SK-N-SH (cell line): ENCODE measurements at places on chromosomes 7 and 10.

- no peaks in the 10 kb centered on the region; the same call in 1 of the 2 replicates for H3K4me1 ChIP-seq
- no peaks in the 10 kb centered on the region; the same call in 1 of the 2 replicates for H3K27me3 ChIP-seq
- H3K4me3 ChIP-seq, result peak overlapping the region; percentile 74
- H3K36me3 ChIP-seq, result no peaks in the 10 kb centered on the region
Measured at GRCh38 chr7:55887821-55888247, 578 bp downstream of the ZNF713 start.

- H3K4me3 ChIP-seq, result no peak overlapping the region; the same call in 1 of the 2 replicates
- DNase-seq, result no peak
- no peaks in the 10 kb centered on the region for H3K36me3 ChIP-seq
- no peaks in the 10 kb centered on the region for H3K4me1 ChIP-seq
Measured at GRCh38 chr7:141442781-141443180, 108.4 kb upstream of the AGK start.

GRCh38 chr10:49010865-49011264 is 71.2 kb upstream of the LRRC18 start:
- H3K27me3 ChIP-seq, result no peaks in the 10 kb centered on the region
- no peak overlapping the region for H3K4me3 ChIP-seq
- DNase-seq, result no peak
- H3K27ac ChIP-seq, result no peak overlapping the region
- peaks cover 26% of the 10 kb centered on the region; the same call in 1 of the 2 replicates for H3K4me1 ChIP-seq

- H3K27ac ChIP-seq, result no peak overlapping the region
- no peaks in the 10 kb centered on the region for H3K27me3 ChIP-seq
- H3K36me3 ChIP-seq, result no peaks in the 10 kb centered on the region
- no peak for DNase-seq
- H3K4me1 ChIP-seq, result no peaks in the 10 kb centered on the region
Measured at GRCh38 chr7:125526958-125527357, 597.3 kb upstream of the POT1 start.

GRCh38 chr7:77913977-77914607 is 115.5 kb downstream of the PHTF2 start:
- H3K4me3 ChIP-seq, result no peak overlapping the region
- no peak for DNase-seq
- peaks cover 5% of the 10 kb centered on the region for H3K36me3 ChIP-seq
- no peaks in the 10 kb centered on the region for H3K27me3 ChIP-seq

GRCh38 chr10:47095211-47095610 is 184.0 kb downstream of the PTPN20 start:
- no peaks in the 10 kb centered on the region for H3K4me1 ChIP-seq
- H3K27me3 ChIP-seq, result no peaks in the 10 kb centered on the region
- H3K4me3 ChIP-seq, result no peak overlapping the region
- no peak overlapping the region for H3K27ac ChIP-seq

DNA sequence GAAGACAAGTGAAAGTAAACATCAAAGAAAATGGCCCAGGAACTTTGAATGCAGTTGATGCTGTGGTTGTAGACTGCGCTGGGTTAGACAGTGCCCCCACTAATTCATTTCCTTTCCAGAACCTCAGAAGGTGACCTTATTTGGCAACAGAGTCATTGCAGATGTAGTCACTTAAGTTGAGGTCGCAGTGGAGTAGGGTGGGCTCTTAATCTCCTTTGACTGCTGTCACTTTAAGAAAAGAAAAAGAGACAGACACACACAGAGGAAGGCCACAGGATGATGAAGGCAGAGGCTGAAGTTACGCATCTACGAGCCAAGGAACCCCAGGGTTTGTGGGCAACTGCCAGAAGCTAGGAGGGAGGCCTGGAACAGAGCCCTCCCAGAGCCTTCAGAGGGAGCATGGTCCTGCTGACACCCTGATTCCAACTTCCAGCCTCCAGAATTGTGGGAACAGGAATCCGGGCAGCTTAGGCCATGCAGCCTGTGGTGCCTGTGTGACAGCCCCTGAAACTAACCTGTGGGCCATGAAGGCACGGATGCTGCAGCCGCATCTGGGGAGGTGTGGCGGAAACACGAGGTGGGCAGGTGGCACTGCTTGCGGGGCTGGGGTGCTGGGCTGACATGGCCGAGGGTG is 107.6 kb downstream of the PRKAG2 start:
- no peaks in the 10 kb centered on the region for H3K36me3 ChIP-seq
- H3K4me3 ChIP-seq, result no peak overlapping the region

DNA sequence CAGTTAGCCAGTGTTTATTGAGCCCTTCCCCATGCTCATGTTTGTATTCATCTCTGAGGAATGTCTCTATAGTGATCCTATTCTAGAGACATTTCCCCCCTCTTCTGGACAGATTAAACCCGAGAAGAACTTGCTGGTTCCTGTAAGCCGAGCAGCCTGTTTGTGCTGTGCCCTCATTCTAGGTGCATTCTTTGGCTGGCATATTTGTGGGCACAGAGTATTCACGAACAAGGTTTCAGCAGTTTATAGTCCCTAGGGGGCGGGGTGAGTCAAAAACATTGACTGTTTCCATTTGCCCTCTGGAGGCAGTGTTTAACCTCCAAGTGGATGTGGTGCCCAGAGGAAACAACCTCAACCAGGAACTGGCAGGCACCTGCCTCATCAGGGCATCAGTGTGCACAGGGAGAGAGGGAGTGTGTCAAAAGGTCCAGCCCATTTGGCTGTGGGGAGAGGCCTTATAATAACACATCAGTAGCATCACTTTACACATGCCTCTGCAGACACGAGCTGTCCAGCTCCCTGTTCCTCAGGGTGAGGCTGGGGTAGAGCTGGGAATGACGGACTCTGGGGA is 273.3 kb upstream of the LRGUK start:
- H3K27me3 ChIP-seq, result no peaks in the 10 kb centered on the region
- no peak overlapping the region for H3K4me3 ChIP-seq
- peaks cover 30% of the 10 kb centered on the region for H3K4me1 ChIP-seq
- peak; percentile 72 for DNase-seq

DNA sequence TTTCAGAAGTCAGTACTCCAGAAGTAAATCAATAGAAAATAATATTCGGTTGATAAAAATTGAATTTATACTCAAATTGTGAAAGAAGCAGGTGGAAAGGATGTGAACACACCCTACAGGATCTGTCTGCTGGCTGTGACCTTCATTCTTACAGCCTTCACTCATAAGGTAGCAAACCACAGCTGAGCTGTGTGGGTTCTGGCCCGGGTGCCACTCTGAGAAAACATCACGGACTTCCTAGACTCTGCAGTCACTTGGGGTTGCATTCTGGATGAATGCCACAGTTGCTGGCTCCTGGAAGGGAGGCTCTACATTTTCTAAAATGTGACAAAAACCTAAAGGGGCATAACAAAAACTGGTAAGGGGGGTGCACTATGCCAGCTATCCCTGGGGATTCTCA is 36.0 kb upstream of the ABLIM1 start:
- H3K36me3 ChIP-seq, result no peaks in the 10 kb centered on the region
- DNase-seq, result no peak
- no peaks in the 10 kb centered on the region for H3K27me3 ChIP-seq

DNA sequence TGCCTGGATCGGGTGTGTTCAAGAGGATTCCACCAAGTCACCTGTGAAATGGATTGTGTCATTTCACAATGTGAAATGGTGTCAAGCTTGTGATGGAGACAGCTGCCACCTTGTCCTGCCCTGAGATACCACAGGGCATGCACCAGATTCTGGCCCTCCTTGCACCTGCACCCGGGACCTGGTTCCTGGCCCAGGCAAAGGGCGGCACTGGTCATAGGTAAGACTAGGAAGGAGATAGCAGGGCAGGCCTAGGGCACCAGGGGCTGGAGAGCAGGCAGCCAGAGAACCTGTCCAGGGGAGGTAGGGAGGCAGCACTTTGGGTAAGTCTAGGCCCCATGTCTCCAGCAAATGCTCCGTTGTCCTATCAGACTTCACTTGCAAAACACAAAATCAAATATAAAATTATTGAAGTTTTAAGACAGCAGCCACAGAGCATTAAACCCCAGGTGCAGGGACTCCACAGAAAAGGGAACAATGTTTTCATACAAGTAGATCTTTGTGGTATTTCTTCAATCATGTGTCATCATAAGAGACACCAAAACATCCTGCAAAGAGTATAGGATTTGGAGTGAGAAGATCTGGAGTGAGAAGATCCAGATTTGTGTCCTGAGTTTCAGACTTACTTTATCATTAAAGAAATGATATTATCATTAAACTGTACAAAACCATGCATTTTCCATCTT is 22.7 kb upstream of the ZNF800 start:
- H3K36me3 ChIP-seq, result no peaks in the 10 kb centered on the region
- H3K4me1 ChIP-seq, result no peaks in the 10 kb centered on the region
- H3K27me3 ChIP-seq, result no peaks in the 10 kb centered on the region
- no peak overlapping the region for H3K4me3 ChIP-seq
- H3K27ac ChIP-seq, result no peak overlapping the region
- no peak for DNase-seq

DNA sequence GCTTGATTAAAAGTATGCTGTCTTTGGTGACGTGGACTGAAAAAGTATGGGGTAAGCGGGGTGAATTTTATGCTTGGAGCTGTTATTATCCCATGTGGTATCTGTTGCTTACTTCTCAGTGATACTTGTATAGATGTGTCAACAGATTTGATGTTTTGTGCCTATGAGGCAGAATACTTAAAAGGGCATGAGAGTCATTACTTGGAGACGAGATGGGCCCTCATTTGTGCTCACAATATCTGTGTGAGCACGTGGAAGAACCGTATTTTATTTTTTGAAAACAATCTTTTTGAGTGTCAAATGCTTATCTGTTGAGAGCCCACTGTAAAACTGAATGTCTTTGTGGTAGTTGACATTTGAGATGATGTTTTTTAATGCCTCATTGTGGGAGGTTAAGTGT is 281.9 kb downstream of the EXOC4 start:
- H3K4me3 ChIP-seq, result no peak overlapping the region
- no peaks in the 10 kb centered on the region for H3K27me3 ChIP-seq
- H3K4me1 ChIP-seq, result peaks cover 3% of the 10 kb centered on the region; the same call in 1 of the 2 replicates
- no peak overlapping the region for H3K27ac ChIP-seq

DNA sequence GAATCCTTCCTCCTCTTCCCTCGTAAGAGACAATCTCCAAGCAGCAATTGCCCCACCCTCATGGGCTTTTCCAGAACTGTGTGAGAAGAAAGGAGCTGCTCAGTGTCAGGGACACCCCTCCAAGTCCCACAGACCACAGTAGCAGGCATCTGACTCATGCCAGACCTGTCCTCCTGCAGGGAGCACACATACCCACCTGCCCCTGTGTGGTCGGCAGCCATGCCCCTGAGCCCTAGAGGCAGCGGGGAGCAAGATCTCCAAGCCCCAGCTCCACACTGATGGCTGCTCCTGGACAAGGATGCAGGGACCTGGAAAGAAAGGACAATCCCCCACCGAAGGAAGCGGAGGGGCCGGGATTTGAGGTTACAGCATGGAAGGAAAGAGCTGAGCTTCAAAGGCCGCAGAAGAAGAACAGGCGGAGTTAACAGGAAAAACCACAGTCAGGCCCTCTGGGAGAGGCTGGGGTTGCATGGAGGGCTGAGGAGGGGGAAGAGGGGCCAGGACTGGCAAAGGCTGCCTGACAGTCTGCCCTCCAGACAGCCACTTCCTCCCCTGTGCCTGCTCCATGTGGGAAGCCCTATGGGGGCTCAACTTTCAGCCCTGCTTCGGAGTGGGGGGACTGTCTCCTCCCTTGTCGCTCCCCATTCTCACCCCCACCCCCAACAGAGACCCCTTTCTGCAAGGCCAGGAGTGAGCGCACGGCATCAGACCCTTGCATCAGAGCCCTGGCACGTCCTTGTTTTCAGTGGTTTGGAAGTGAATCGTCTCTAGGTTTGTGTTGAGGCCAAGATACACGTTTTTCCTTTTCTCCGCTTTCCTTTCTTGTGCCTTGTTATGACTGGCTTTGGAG is 46.8 kb downstream of the ASB13 start:
- no peak for DNase-seq
- H3K27me3 ChIP-seq, result no peaks in the 10 kb centered on the region
- H3K36me3 ChIP-seq, result no peaks in the 10 kb centered on the region
- H3K4me3 ChIP-seq, result no peak overlapping the region
- H3K27ac ChIP-seq, result no peak overlapping the region

DNA sequence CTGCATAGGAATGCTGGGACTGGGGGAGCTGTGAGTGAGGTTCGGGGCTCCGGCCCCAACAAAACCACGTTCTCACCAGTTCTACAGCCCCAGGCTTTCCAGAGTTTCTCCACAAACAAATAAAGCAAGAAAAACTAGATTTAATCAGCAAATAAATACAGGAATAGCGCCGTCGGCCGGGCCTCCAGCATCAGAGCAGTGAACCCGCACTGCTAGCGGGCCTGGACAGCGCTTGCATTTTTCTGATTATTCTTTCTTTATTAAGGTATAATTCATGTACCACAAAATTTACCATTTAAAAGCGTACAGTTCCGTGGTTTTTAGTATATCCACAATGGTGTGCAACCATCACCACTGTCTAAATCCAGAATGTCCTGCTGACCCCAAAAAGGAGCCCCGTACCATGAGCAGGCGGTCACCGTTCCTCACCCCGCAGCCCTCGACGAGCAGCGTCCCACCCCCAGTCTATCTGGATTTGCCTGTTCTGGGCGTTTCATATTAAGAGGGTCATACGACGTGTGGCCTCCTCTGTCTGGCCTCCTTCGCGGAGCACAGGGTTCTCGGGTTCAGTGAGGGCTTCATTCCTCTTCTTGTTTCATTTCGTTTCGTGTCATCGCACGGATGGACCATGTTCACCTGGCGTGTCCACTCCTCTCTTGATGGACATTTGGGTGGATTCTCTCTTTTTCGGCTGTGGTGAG is 35.5 kb upstream of the FOXL3 start:
- no peak overlapping the region for H3K27ac ChIP-seq
- H3K4me3 ChIP-seq, result no peak overlapping the region
- H3K27me3 ChIP-seq, result no peaks in the 10 kb centered on the region
- no peak for DNase-seq
- H3K36me3 ChIP-seq, result no peaks in the 10 kb centered on the region

- H3K36me3 ChIP-seq, result no peaks in the 10 kb centered on the region
- no peak for DNase-seq
- no peaks in the 10 kb centered on the region for H3K4me1 ChIP-seq
- no peak overlapping the region for H3K27ac ChIP-seq
Measured at GRCh38 chr7:114150689-114151088, 231.9 kb upstream of the PPP1R3A start.

- no peaks in the 10 kb centered on the region for H3K36me3 ChIP-seq
- no peak for DNase-seq
- H3K27me3 ChIP-seq, result no peaks in the 10 kb centered on the region
- H3K27ac ChIP-seq, result peak overlapping the region; percentile 5; the same call in 1 of the 2 replicates
Measured at GRCh38 chr7:46775020-46775419, 806.9 kb downstream of the TNS3 start.

DNA sequence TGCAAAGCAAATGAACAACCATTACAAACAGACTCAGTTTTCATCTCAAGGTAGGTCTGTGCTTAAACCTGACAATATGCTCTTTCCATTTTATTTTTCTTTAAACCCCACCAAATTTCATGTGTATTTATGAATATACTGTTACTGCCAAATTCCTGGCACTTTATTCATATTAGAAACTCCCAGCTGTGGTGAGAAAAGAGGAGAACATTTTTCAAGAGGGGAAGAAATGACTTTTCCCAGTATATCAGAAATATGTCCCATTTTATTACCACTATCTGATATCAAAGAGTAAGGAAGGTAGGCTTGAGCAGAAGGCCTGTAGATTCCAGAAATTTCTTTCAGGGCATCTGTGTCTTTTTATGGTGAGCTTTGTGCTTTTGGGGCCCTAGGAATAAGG is 189.6 kb downstream of the ADAM12 start:
- peak overlapping the region; percentile 62; the same call in 1 of the 2 replicates for H3K27ac ChIP-seq
- no peak for DNase-seq
- no peaks in the 10 kb centered on the region for H3K36me3 ChIP-seq
- no peak overlapping the region for H3K4me3 ChIP-seq
- peaks cover 19% of the 10 kb centered on the region for H3K4me1 ChIP-seq

- H3K36me3 ChIP-seq, result peaks cover 16% of the 10 kb centered on the region
- peak overlapping the region; percentile 91 for H3K4me3 ChIP-seq
- H3K27ac ChIP-seq, result peak overlapping the region; percentile 91
- H3K27me3 ChIP-seq, result no peaks in the 10 kb centered on the region
Measured at GRCh38 chr7:158705234-158705850, 738 bp upstream of the NCAPG2 start.
